Activated CD4-positive, alpha-beta T cell treated with anti-CD3 and anti-CD28 coated beads for 4 hours (primary cell): ENCODE measurements at places on chromosomes 5 and 9.

DNA sequence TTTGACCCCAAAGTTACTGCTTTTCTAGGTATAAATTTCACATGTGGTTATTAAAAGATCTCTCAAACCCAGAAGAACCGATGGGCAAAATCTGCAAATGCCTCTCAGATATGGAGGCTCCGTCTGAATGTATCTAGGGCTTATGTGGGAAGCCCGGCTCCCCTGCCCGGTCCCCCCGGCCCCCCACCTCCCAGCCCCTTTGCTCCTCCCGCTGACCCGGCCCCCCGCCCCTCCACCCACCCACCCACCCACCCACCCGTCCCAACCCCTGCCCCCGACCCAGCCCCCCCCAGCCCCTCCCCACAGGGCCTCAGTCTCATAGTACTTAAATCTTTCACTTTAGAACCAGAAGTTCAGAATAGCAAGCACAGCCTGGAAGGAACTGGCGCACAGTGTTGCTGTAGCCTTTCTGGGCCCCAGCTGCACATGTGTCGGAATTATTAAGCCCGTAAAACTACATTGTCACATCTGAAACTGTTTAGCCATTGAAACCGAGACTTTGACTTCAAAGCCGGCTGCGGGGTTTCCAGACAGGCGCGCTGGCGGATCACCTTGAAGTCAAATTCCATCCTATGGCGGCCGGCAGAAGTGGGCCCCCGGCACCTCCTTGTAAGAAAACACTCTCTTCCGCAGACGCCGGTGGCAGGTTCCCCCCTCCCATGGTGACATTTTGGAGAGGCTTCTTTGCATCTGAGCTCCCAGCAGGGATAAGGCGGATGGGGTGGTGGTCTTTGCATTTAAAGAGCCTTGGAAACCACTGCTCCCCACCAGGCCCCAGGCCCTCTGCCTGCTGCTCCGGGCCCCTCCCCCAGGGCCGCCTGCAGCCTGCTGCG, 12.8 kb downstream of the NKD2 start:
- no peak for DNase-seq

DNA sequence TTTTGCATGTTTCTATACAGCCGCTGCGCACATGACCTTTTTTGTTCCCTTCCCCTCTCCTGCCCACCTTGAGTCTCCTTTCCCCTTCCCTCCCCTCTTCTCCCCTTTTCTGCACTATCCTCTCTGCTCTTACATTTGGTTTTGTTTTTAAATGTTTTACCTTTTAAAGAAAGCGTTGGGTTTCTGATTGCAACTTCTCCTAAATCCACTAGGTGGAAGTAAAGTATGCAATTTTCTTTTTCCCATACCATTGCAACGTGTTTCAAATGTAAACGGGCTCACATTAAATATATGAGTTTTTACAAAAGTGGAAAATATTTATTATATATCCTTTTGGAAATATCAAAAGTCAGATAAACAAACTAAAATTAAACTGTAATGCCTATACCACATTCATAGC, 500.9 kb downstream of the DIRAS2 start:
- DNase-seq, result no peak

- DNase-seq, result no peak
These were observed 10.8 kb downstream of the STK10 start for GRCh38 chr5:172177176-172177575.

DNA sequence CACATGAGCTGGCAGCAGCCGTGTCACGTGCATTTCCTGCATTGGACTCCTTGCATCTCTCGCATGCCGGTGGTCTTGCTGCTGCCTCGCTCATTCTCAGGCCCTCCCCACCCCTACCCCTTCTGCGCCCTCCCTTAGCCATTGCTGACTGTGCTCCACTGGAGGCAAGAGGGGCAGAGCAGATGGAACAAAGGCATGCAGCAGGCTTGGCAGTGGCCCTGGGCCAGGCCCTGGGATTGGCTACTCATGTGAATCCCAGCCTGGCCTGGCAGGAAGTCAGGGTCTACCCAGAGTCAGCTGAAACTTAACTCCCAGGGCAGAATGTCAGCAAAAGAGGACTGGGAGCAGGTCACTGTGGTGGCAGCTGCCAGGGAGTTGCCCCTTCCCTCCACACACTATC, 62.3 kb downstream of the TSTD2 start:
- DNase-seq, result no peak

- no peak for DNase-seq
These were observed 49.1 kb downstream of the GNA14 start for GRCh38 chr9:77598991-77599390.

DNA sequence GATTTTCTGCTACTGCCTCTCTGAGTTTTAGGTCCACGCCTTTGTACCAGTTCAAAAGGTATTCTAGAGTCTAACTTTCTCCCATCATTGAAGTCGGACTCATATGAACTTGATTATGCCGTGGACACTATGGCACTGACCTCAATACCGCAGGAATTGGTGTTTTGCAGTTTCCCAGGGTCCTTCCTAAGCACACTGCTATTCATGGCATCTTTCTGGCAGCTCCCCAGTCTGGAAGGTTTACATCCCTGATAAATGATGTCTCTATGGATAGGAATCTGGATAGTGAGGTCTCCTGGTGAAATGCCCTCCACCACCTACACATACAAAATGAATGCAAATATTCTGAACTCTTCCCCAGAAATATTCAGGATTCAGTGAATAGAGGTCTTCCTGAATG, 422.2 kb downstream of the CTNND2 start:
- DNase-seq, result no peak

- DNase-seq, result no peak
These were observed 159.0 kb downstream of the NR2F1-AS1 start for GRCh38 chr5:93421987-93422401.

- no peak for DNase-seq
These were observed 58.0 kb upstream of the JAK2 start for GRCh38 chr9:4927043-4927471.

GRCh38 chr5:152237531-152237930, 167.5 kb downstream of the NMUR2 start:
- DNase-seq, result no peak
